ENCODE measurements at places on chromosomes 6 and 20.

- DNase-seq = peak; percentile 54
These were observed 41.9 kb downstream of the MRS2 start for GRCh38 chr6:24444588-24444987.

GRCh38 chr20:35146299-35146919, 727 bp downstream of the EDEM2 start:
- DNase-seq = no peak

GRCh38 chr20:37265152-37265551, 3.5 kb upstream of the GHRH start:
- DNase-seq = no peak

GRCh38 chr20:47334022-47334551, 22.4 kb downstream of the ZMYND8 start:
- no peak for DNase-seq

- no peak for DNase-seq
These were observed 42.6 kb upstream of the SUPT3H start for GRCh38 chr6:45420083-45420908.

GRCh38 chr6:30686908-30687658, 638 bp upstream of the PPP1R18 start:
- DNase-seq = peak; percentile 98

DNA sequence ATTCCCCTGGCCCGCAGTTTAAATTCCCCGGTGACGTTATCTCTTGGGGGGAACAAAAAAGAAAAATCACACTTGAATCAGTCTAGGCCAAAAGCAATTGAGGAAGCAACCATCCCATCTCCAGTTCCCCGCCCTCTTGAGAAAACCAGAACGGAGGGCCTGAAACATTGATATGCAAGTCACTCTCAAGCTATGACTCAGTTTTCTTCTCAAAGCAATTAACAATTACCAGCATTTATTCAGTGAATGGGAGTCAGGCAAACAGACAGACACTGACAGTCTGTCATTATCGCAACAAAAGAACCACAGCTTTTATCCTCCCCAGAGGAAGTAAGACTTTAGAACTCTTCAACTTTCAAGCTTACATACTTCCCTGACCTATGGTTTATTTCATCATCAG, 100.9 kb downstream of the OPRM1 start:
- no peak for DNase-seq

DNA sequence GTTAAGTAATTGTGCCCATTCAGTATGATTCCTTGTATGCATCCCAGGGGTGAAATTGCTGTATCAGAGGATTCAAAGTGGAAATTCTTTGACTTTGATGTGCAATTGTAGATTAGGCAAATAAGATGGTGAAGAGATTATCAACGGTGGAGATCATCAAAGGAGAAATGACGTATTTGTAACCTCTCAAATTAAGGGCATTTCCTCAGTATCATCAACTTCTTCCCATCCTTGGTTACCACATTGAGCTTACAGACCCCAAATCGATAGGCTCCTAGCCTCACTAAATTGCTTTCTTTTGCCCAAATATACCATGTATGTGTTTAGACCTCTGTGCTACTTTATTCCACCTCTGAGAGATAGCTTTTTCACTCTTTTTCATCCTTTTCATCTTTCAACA, 213.1 kb upstream of the ZFP64 start:
- DNase-seq = no peak

DNA sequence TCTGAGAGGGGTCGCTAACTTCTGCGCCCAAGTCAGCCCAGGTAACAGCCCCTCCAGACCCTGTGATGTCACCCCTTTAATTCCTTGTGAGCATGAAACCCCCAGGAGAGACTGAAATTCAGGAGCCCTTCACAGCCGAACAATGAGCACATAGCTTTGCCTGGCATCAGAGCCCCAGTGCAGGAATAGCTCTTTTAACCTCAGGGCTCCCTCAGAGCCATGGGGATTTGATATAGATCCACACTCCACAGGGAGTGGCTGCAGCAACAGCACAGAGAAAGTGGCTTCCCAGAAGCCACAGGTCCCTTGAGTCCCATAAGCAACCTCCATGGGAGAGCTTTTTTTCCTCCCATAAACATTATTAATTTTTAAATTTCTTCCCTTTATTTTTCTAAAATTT, 150.0 kb upstream of the MARCKS start:
- no peak for DNase-seq

- DNase-seq = no peak
These were observed 399.9 kb downstream of the DOK5 start for GRCh38 chr20:54875307-54875706.
